Frontal cortex (tissue), 4 donors: ENCODE measurements at places on chromosomes 12 and 14. TPM values are rescaled to one million over a fixed set of nuclear protein-coding genes. Genes with fewer than 3 reads are reported as not detected.

Gene TMEM63C
- 8.6 TPM for total RNA-seq

Gene ETNK1
- total RNA-seq, result 156 TPM

Gene NTN4
- total RNA-seq, result 60.3 TPM

Gene TOMM20L
- total RNA-seq, result not detected

Gene TAS2R8
- total RNA-seq, result under 0.01 TPM

Gene HSPB8
- total RNA-seq, result 0.41 TPM

Gene LIN52
- 18.3 TPM for total RNA-seq

Gene DHRS4L2
- 3.3 TPM for total RNA-seq

Gene NYNRIN
- 9.8 TPM for total RNA-seq

Gene HOXC12
- total RNA-seq, result not detected

Gene PPP4R4
- total RNA-seq, result 1.6 TPM

Gene MUCL1
- not detected for total RNA-seq

Gene PZP
- total RNA-seq, result under 0.01 TPM

Gene FMNL3
- total RNA-seq, result 9.0 TPM

Gene ADSS1
- 1.6 TPM for total RNA-seq

Gene ORAI1
- 1.6 TPM for total RNA-seq

Gene TAS2R43
- total RNA-seq, result 3.7 TPM

Gene MYO1H
- under 0.01 TPM for total RNA-seq

Gene C12orf54
- total RNA-seq, result not detected

Gene TAS2R19
- 6.9 TPM for total RNA-seq

Gene TMPRSS12
- total RNA-seq, result not detected

Gene PTPRR
- 16.7 TPM for total RNA-seq

Gene PAN2
- total RNA-seq, result 24.5 TPM

Gene CLIP1
- 72.2 TPM for total RNA-seq

Gene KRT8
- total RNA-seq, result not detected
